Stimulated activated CD4-positive, alpha-beta T cell treated with anti-CD3 and anti-CD28 coated beads, TNF-alpha, amount 100 ng/mL, for 24 hours (primary cell): ENCODE measurements at places on chromosomes 2 and 18.

DNA sequence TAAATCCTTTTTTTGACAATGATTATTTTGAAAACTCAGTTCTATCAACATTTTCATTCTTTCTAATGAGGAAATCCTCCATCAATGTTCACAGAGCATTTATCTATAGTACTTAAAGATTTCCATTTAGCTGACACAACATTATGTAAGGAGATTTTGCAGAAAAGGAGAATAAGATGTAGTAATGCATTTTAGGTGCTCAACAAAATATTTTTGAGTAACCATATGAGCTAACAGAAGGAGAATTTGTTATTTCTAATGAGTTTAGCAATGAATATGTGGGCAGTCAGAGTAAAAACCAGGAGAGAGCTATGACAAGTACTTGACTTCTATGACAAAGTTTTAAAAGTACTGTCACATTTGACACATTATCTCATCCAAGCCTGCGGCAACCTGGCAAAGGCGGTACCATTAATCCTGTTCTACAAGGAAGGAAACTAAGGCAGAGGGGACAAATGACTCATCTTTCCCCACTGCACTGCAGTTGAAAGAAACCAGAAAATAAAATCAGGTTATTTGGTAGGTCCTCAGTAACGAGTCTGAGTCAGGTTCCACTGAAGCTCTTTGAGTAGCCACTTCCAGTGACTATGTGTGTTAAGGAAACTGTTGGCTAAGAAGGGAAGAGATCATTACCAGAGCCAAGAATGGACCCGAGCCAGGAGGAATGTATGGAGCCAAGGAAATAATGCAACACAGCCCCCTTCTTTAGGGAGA, 134.1 kb upstream of the ITGB6 start:
- DNase-seq: no peak

- DNase-seq: no peak
Observed at GRCh38 chr2:77372636-77373035, 149.5 kb downstream of the LRRTM4 start.

- no peak for DNase-seq
Observed at GRCh38 chr18:36783792-36784191, 45.0 kb downstream of the TPGS2 start.

GRCh38 chr2:7026742-7027141, 109.5 kb downstream of the RNF144A start:
- DNase-seq: no peak

- no peak for DNase-seq
Observed at GRCh38 chr18:45521777-45522176, 93.5 kb upstream of the SLC14A2 start.

DNA sequence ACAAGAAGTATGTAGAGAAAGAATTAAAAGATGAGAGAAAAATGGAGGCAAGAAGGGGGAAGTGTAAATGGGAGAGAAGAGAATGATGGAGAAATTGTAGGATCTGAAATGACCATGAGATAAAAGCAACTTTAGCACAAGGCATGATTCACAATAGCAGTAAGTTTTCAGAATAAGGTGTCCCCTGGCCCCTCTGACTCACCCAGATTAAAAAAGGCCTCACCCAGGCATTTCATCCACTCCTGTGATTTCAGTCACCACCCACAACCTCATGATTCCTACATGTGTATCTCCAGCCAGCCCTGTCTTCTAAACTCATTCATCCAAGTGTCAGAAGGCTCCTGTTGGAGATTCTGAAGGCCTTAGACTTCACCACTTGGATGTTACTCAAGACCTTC, 56.6 kb downstream of the SP100 start:
- DNase-seq: peak; percentile 18

DNA sequence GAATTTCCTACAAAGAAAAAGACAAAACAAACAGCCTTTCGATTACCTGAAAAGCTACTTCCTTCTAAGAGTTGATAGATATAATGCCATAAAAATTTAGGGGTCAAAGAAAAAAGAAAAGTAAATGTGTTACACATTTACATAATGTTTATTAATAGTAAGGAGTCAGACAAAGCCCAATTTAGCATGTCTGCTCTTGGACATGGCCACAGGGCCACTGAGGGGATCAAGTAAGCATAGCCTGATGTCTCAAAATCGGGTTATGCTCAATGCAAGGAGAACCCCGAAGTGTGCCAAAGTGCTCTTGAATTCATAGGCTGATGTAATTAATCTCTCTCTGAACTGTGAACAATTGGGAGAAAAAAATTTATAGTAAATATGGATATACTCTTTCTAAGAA, 61.6 kb downstream of the RTN4 start:
- DNase-seq: no peak

GRCh38 chr2:119117408-119117807, 41.1 kb downstream of the C1QL2 start:
- no peak for DNase-seq

DNA sequence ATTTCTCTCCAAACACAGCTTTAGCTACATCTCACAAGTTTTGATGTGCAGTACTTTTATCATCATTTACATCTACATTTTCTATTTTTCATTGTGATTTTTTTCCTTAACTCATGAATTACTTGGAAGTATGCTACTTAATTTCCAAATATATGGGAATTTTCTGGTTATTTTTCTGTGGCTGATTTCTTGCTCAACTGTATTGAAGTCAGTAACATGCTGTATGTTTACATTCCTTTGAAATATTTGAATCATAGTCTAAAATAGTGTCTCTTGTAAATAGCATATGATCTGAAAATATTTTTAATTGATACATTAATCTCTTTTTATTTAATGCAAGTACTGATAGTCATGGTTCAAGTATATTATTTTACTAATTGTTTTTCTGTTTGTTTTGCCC, 26.0 kb upstream of the GALNT5 start:
- DNase-seq: no peak

DNA sequence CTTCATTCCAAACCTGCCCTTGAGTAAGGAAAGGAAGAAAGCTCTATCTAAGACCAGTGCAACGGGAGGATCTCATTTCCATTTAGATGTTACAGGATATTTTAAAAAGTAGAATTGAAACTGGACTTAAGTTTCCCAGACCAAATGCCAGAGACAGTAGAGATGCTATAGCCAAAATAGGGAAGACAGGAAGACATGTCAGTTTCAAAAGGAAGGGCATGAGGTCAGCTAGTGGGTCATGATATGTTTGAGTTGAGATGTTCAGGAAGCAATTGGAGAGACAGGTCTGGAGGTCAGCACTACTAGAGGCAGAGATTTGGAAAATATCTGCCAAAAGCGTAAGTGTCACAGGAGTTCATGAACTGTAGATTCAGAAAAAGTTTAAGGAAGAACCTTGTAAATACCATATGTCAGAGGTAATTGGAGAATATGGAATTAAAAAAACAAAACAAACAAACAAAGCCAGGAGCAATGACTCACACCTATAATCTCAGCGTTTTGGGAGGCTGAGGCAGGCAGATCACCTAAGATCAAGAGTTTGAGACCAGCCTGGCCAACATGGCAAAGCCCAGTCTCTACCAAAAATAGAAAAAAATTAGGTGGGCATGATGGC, 50.8 kb downstream of the EPHA4 start:
- no peak for DNase-seq

DNA sequence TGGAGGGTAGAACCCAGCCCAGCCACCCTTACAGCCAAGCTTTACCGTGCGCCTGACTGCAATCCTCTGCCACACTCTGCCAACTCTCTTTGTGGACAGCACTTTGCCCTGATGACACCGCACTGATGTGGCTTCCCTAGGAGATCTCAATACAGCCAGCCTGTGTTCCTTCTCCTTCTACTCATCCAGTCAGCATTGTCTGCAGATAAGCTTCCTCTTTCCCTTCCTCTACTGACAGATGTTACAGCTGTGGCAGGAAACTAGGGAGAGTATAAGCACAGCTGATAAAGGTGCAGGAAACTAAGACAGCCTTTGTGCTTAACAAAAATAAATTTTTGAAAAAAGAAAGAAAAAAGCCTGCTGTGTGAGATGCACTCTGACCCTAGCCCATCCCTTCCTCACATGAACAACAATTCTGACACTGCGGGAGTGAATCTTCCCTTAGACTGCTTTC, 25.0 kb downstream of the CEP68 start:
- no peak for DNase-seq

DNA sequence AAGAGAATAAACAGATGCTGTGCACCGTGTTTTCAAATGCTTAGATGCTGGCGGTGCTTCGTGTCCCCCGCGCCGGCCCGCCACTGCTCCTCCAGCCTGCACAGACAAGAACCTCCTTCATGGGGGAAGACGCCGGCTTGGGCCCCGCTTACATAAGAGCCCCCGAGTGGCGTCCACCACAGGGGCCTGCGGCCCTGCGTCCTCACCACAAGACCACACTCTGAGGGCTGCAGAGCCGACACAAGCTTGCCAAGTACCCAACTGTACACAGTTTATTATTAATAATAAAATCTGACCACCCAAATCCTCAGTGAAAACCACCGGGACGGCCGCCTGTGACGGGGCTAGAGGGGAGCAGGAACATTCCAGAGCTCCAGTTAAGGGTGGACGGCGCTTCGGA, 232.2 kb downstream of the HDAC4 start:
- no peak for DNase-seq

DNA sequence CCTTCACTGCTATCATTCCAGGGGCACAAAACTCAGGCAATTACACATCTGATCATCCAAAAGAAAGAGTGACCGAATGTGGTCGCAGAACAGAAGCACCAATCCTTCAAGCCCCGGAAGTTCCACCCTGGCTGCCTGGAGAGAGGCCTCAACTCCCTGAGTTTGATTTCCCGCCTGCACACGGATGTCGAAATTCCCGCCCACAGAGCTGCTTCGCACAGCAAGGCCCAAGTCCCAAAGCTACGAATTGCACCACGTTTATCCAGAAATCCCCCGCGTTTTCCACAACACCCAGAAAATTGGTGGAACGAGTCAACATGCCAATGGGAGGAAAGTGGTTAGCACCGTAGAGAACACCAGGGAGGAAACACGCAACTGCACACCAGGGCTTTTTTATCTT, 445.4 kb downstream of the EIPR1 start:
- no peak for DNase-seq

DNA sequence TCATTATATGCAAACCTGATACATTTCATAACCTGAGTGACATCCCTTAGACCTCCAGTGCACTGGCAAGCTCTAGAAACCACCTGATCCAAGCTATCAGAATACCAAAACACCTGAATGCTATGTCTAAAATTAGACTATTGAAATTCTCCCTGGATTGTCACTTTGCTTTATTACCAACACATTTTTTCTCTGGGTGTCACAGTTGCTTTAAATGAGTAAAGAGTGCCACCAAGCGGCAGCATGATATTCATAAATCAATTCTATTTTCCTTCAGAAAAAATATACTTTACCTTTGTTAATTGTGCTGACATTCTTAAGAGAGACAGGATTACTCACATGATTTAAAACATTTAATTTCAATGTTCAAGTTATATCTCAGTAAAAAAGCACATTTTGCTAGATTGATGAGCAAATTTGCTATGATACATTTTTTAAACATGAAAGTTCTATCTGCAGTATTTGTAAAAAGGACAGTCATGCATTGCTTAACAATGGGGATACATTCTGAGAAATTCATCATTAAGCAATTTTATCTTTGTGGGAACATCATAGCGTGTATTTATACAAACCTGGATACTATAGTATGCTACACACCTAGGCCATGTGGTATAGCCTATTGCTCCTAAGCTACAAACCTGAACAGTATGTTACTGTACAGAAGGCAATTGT, 338.4 kb upstream of the SLC39A10 start:
- peak; percentile 36 for DNase-seq

GRCh38 chr18:76356666-76357065, 138.4 kb downstream of the ZNF516 start:
- no peak for DNase-seq

DNA sequence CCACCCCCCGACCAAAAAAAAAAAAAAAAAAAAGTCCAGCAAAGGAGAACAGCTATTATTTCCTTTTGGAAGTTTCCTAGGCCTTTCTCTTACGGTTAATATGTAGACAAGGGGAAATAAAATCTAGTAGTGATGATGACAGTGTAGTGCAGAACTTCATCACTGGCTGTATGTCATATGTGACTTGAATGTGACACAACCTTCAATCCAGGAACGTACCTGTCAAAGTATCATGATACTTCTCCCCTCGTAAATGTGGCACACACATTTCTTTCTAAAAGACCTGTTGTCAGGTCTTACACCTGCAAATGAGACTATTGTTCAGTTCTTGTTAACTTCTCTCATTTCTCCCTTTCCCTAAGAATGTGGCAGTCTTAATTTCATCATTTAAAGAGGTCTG, 173.5 kb downstream of the PRPF40A start:
- DNase-seq: no peak

DNA sequence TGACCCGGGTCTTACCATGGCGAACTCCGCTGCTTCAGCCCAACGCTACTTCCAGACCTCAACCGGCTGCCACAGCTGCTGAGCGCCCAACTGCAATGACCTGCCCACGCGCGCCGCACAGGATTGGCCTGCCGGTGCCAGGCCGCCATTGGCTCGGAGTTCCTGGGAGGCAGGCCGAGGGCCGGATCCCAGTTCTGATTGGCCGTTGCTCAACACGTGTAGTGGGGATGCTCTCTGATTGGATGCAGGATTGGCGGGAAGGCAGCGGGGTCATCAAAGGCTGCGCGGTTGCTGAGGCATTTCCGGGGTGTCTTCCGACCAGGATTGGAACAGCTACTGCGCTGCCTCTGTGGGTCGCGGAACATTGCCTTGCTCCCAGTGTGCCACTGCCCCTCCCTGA, at the start of gene TUBA3E:
Gene TUBA3E, minus strand, starts transcription at position 97 of the 400 bp plus-strand sequence. Its CDS starts 79 bp downstream, at position 18.
- no peak for DNase-seq

- no peak for DNase-seq
Observed at GRCh38 chr2:127302168-127302567, 8.2 kb upstream of the ERCC3 start.

GRCh38 chr18:69985239-69985638, 37.6 kb upstream of the CD226 start:
- no peak for DNase-seq

GRCh38 chr2:232014681-232015080, 53.2 kb downstream of the DIS3L2 start:
- no peak for DNase-seq

- DNase-seq: no peak
Observed at GRCh38 chr2:11762799-11763461, 16.5 kb downstream of the LPIN1 start.

DNA sequence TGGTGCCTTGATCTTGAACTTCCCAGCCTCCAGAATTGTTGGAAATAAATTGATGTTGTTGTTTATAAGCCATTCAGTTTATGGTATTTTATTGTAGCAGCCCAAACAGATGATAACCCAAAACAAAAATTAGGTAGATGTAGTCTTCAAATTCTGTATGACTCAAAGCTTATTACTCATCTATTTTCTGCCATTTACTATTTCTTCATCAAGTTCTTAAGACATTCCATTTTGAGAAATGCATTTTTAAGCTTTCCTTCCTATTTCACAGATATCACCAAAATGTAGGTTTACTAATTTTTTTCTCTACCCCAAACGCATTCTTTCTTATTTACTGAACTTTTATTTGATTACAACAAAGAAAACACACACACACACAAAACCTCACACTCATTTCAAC, 148.2 kb downstream of the RND3 start:
- no peak for DNase-seq

- DNase-seq: no peak
Observed at GRCh38 chr2:95113464-95113863, 8.1 kb downstream of the MRPS5 start.

- DNase-seq: no peak
Observed at GRCh38 chr18:72336786-72337185, 207.4 kb downstream of the CBLN2 start.

- DNase-seq: no peak
Observed at GRCh38 chr2:26493566-26493965, 15.6 kb upstream of the OTOF start.

- DNase-seq: no peak
Observed at GRCh38 chr18:78713726-78714125, 265.9 kb upstream of the SALL3 start.

GRCh38 chr2:15795426-15795825, 144.9 kb upstream of the MYCN start:
- DNase-seq: no peak
